ENCODE measurements at places on chromosomes 5 and 9.
A peak's percentile ranks its signal among the peaks of the same experiment; 100 is the strongest.

DNA sequence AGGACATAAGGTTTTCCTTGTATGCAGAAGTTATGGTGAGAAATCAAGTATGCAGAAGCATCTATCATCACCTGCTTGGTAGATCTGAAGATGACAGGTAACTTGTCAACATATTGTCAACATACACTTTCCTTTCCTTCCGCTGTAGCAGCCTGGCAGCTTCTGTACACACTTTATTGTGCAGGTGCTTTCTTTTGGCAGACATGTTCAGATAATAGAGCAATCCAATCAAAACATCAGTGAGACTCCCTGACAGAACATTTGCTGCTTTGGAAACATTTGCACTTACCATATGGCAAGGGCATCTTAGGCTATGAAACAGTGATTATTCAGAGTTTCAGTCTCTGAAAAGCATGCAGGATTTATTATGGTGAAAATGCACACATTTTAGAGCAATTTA is 161.1 kb upstream of the CDH12 start:
- DNase-seq, result no peak

DNA sequence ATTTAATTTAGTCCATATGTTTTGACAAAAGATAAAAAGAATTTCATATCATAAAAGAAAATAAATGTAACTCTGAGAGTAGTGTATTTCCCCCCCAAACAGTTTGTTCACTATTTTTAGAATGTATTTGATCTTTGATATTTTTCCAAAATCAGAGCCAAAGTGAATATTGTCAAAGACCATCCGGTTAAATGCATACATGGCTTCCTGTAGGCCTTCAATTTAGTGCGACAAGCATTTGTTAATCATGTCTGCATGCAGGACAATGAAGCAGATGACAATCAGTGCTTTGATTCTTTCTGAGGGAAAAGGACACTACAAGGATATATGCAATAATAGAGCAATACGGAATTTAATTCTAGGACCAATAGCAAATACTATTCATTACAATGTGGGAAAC is 79.8 kb downstream of the ACTBL2 start:
- no peak for DNase-seq

DNA sequence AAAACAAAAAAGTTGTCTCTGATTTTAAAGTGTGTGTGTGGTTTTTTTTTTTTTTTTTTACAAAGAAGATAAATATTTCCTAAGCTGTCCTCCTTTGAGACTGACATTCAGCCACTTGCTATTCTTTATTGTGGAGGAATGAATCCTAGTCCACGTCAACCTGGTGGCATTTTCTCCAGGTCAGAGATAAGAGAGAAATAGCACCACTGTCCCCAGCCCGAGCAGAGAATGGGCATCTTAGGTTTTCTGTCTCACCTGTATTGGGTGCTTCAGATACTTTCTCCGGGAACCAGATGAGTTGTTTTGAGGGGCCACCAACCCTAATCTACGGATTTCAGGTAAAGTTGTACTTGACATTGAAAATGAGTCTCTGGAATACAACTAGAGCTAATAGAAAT is 1.4 kb downstream of the ITGA2 start:
- no peak for DNase-seq

DNA sequence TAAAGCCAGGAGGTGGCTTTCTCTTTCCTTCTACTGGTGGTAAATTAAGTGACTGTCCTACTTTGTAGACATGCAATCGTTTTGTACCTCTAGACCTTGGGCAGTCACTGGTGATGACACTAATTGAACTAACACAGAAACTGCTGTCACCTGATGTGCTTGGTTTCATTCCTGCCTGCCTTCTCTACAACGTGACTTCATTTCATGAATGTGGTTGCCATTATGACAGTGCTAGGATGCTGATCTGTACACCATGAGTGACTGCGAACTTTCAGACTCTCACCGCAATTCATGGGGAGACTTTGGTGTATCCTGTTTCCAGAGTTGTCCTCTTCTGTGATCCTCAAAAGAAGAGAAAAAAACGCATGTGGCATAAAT is 47.5 kb downstream of the UBE2QL1 start:
- no peak for DNase-seq

- no peak for DNase-seq
Observed at GRCh38 chr5:113379936-113380806, 54.6 kb downstream of the TSSK1B start.

DNA sequence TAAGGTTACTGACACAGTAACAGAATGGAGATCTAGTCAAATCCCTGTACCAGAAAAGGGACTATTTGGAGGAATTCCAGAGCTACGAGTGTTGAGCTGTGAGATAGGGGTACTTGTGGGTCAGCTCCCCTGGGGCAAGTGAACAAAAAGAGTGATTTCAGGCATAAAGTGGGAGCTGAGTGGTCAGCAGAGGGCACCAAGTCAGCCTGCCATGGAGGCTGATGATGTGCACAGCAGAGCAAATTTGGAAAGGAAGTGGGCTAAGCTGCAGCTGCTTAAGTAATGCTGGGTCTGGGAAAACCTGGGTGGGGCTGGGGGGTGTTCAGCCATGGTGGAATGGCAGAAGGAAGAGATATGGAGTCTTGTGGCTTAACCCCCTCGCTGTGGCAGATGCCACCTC is 327.9 kb downstream of the NTRK2 start:
- no peak for DNase-seq

GRCh38 chr9:20562051-20562450 is 60.2 kb downstream of the MLLT3 start:
- DNase-seq, result peak; percentile 13
